ENCODE measurements at places on chromosomes 1 and 21. TPM values are rescaled to one million over a fixed set of nuclear protein-coding genes. Genes with fewer than 3 reads are reported as not detected.

CHTOP gene
- 124 TPM for total RNA-seq

- H3K36me3 ChIP-seq = no peaks in the 10 kb centered on the region
- no peak for DNase-seq
- no peak overlapping the region for H3K27ac ChIP-seq
These were observed 44.2 kb downstream of the OSBPL9 start for GRCh38 chr1:51661081-51661518.

GRCh38 chr1:43835082-43836021, 98.2 kb upstream of the ARTN start:
- H3K4me1 ChIP-seq = peaks cover 6% of the 10 kb centered on the region
- H3K27ac ChIP-seq = no peak overlapping the region
- H3K36me3 ChIP-seq = no peaks in the 10 kb centered on the region
- no peaks in the 10 kb centered on the region for H3K27me3 ChIP-seq
- DNase-seq = no peak

DNA sequence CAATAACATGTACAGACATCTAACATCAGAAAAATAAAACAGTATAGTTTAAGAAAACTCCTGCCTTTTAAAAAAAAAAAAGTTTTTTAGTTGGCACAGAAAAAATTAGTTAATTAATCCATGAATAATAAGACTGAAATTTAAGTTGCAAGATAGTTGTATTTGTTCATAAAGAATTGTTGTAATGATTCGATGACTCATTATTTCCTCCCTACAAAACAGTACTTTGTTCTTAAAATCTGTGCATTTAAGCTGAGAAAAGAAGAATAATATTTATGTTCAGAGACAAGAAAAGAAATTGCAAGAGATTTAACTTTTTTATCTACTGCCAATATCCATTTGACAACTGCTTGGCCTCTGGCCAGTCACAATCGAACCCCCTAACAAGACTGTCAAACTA, 894.7 kb downstream of the ADGRL2 start:
- H3K27me3 ChIP-seq = no peaks in the 10 kb centered on the region
- H3K4me3 ChIP-seq = no peak overlapping the region
- H3K27ac ChIP-seq = no peak overlapping the region
- DNase-seq = no peak
- H3K36me3 ChIP-seq = no peaks in the 10 kb centered on the region

- no peaks in the 10 kb centered on the region for H3K36me3 ChIP-seq
- H3K27ac ChIP-seq = peak overlapping the region; percentile 6
- peak; percentile 73 for DNase-seq
- H3K27me3 ChIP-seq = no peaks in the 10 kb centered on the region
These were observed 103.9 kb downstream of the CASZ1 start for GRCh38 chr1:10692401-10693021.

DNA sequence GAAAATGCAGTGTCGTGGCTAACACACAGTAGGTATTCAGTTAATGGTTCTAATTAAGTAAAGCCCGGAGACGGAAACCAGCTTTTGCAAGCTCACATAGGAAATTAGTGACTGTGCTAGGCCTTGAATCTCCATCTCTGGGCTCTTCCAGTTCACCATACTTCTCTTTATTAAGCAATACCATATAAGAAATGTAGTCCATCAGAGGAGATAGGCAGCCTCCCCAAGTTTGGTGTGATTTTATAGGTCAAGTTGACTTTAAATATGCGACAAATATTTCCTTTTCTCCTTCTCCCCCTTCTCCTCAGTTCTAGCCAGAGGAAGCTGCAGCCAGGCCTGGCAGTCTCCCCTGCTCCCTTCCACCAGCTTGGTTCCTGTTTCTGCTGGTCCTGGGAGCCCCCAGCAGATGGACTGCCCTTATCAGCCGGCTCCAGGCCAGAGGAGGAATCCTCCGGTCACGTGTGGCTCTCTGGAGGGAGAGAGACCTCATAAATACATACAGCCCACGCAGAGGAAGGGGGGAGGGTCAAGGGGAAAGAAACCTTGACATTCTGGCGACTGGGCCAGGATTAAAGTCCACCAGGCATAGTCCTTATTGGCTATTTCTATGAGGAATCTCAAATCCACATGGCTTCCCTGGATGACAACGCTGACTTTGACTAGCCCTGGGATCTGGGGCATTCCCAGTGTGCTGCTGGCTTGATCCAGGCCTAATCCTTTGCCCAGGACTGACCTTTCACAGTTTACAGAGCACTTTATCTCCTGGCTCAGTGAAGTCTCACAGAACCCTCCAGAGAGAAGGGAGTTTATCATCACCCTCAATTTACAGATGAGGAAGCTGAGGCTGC, 115.1 kb upstream of the JUN start:
- H3K4me3 ChIP-seq = no peak overlapping the region
- H3K36me3 ChIP-seq = no peaks in the 10 kb centered on the region
- H3K27me3 ChIP-seq = no peaks in the 10 kb centered on the region
- DNase-seq = peak; percentile 24
- H3K4me1 ChIP-seq = peaks cover 39% of the 10 kb centered on the region

DNA sequence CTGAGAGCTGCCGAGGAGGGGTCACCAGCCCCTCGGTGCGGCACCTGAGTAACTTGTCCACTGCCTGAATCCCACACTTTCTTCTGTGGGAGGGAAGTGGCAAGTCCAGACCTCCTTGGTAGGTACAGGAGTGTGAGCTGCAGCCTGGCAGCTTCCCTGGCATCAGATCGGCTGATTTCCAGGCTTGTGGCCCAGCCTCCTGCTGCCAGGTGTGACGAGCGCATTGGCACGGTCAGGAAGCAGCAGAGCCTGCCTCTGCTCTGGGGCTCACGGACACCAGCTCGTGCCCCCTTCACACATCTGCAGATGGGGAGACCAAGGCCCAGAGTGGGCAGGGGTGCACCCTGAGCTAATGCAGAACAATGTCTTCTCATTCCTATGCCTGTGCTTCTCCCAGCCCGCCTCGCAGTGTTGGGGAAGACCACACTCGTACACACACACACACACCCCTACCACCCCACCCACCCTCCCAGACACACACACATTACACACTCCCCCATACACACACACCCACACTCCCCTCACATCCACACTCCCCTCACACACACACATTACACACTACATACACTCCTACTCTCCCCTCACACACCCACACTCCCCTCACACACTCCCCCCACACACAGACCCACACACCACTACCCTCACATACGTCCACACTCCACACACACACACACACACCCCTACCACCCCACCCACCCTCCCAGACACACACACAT, 33.1 kb upstream of the SELENON start:
- H3K27ac ChIP-seq = peak overlapping the region; percentile 73
- peaks cover 43% of the 10 kb centered on the region for H3K4me1 ChIP-seq
- no peaks in the 10 kb centered on the region for H3K36me3 ChIP-seq
- peak; percentile 91 for DNase-seq
- H3K27me3 ChIP-seq = no peaks in the 10 kb centered on the region

DNA sequence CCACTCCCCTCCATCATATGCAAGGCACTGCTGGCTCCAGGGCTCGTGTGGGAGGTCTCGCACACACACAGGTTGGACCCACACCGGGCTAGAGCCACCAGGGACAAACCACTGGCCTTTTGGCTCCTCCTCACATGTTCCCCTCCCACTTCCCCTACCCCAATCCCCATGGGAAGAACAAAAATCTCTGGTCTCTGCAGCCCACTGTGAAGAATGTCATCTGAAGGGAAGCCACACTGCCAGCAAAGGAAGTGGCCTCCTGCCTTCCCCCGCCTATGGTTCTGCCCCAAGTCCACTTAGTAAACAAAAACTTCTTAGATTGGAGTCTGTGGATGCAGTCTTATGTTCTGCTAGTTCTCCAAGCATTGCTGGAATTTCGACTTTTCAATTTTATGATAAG, 24.2 kb downstream of the OLFML3 start:
- H3K36me3 ChIP-seq = no peaks in the 10 kb centered on the region
- H3K27ac ChIP-seq = no peak overlapping the region
- no peaks in the 10 kb centered on the region for H3K4me1 ChIP-seq
- H3K27me3 ChIP-seq = no peaks in the 10 kb centered on the region

DNA sequence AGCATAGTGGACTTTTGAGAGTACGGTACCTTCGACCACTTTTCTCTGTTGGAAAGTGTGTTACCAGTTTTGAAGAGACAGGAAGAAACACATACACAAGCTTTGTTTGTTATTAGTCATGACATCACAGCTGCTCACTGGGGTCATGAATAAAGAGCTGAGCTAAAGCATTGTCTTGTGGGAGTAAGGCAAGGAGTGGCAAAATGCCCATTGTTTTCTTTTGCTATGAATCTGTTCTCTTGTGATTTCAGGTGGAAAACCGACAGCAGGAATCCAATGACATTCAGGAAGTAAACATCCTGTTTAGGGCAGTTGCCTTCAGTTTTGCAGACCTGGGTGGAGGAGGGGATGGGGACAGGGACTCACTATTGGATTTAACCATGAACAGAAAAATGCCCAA, 66.2 kb downstream of the RGL1 start:
- no peaks in the 10 kb centered on the region for H3K27me3 ChIP-seq
- peak overlapping the region; percentile 75 for H3K27ac ChIP-seq
- H3K36me3 ChIP-seq = no peaks in the 10 kb centered on the region

DNA sequence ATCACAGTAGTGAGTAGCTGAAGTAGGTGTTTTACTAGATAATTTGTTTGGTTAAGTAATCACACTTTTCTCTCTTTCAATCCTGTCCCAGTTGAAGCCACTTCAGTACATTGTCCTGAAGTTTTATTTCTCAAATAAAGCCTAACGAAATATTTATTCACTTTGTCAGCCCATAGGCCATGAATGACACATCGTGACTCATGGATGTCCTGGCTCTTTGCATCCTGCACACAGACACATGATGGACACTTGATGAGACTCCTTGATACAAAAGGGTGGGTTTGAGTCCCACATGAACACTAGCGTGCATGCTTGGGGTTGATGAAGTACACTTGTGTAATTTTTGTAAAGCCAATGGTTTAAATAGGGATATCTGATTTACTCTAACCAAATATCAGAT, 22.7 kb upstream of the LAMC2 start:
- no peaks in the 10 kb centered on the region for H3K27me3 ChIP-seq
- no peaks in the 10 kb centered on the region for H3K36me3 ChIP-seq
- H3K27ac ChIP-seq = no peak overlapping the region
- DNase-seq = no peak
